ENCODE measurements at places on chromosomes 4 and X.

- no peak for DNase-seq
Observed at GRCh38 chrX:49762175-49762720, 66.5 kb upstream of the PAGE1 start.

DNA sequence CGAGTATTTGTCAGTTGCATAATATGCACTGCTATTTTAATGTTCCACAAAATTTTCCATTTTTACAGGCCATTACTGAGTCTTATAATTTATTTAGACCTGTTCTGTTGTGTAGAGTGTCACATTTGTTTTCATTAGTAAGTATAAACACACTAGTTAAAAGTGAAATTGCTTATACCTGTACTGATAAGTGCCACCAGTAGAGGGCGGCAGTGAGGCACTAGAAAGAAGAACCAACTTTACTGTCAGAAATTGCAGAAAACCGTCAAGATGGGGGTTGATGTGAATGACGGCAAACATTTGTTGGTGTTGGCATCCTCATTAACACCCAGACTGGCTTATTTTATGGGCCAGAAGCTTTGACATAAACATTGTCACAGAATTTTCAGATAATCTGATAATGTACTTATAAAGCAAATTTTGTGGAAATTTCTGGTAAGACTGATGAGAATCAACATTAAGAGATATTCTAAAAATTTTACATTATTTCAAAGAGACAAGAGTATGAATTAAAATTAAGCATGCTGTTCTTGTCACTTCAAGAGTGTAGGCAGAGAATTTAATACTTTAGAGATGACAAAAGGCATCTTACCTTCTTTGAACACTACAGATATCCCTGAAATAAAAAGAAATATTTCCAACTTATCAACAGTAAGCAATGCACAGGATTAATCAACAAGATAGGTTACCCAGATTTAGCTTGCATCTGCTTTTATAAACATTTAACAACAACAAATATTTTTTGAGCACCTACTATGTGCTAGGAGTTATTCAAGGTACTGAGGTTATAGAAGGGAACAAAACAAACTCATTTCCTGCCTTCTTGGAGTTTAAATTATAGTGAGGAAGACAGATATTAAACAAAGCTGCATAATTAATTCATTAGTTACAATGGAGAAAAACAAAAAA lies 24.9 kb downstream of the ALPK1 start:
- peak; percentile 53 for DNase-seq

GRCh38 chrX:1322393-1322792 lies 14.2 kb upstream of the IL3RA start:
- DNase-seq: no peak

GRCh38 chr4:123398853-123399626 lies 2.4 kb downstream of the SPRY1 start:
- DNase-seq: peak; percentile 63

DNA sequence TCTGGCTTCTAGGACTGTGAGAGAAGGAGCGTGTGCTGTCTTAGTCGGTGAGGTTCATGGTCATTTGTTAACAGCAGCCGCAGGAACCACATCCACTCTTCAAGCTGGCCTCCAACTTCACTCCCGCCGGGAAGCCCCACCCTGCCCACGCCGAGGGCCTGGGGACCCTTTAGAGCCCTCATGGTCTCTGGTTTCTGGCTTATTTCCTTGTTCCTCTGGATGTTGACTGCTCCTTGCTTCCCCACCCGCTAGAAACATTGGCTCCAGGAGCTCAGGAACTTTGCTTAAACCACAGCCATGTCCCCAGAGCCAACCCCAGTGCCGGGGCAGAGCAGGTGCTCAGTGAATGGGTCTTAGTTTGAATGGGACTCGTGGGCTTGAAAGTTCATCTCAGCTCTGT lies 40.8 kb downstream of the HTRA3 start:
- peak; percentile 33 for DNase-seq

DNA sequence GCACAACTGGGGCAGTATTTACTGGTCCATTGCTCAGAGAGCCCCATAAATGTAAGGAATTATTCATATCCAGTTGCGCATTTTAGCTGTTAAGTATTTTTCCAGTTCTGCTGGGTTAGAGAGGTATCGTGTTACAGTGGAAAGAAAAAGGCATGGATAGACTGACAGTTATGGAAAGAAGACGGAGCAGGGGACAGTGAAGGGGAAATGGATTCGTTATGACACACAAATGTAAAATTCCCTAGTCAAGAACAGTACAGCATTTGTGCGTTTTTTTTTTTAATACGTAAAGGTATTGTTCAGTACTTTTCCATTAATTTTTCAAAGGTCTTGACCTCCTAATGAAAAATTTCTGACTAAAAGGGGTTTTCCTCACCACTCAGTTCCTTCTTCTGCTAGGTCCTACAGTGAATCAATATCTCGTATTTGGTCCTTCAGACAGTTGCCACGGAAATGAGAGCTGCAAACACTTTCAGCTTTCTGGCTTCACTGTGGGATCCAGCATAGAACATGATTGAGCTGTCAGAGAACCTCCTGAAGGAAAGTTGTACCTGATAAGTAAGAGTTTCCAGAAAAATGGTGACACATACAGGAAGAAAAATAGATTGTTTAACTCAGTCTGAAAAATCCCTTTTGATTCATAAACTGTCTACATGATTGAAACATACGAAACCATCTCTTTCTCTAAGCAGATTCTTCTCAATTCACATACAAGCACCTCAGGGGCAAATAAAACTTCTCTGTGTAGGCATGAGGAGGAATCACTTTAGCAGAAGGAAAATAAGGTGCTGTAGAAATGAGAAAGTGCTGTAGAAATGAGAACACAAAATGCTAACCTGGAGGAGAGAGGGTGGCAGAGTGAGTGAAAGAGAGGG lies 21.8 kb upstream of the BBS12 start:
- no peak for DNase-seq

DNA sequence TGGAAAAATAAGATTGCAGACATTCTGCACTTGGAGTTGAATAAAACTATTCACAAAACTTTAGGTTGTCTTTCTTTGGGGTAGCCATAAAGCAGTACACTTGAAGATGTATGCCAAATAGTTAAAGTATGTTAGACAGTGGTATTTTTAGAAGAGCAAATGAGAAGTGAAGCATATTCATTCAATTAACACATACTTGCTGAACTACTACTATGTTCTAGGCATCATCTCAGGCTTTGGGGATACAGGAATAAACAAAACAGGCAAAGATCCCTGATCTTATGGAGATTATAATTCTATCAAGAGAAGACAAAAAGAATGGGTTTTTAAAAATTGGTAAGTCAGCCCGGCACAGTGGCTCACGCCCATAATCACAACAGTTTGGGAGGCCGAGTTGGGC lies 29.0 kb downstream of the RBMX start:
- no peak for DNase-seq

GRCh38 chr4:77007358-77008230 lies 58.0 kb downstream of the SEPTIN11 start:
- DNase-seq: no peak

DNA sequence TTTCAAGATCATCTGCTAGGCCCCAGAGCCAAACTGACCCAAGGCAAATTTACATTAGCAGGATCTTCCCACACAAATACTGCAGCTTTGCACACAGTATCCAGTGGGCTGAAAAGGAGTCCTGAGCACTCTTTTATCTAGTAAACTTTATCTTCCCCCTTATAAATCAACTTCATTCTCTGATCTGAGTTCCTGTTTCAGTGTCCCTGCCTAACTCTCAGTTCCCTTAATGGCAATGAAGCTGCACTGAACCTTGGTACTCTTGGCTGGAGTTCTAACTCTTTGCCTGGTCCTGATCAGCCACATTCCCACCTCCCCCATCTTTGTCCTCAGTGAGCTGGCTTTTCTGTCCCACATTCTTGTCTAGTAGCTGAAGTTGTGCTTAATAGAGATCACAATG lies 37.4 kb downstream of the EDA2R start:
- no peak for DNase-seq

- DNase-seq: no peak
Observed at GRCh38 chr4:183988874-183989273, 83.8 kb downstream of the STOX2 start.

DNA sequence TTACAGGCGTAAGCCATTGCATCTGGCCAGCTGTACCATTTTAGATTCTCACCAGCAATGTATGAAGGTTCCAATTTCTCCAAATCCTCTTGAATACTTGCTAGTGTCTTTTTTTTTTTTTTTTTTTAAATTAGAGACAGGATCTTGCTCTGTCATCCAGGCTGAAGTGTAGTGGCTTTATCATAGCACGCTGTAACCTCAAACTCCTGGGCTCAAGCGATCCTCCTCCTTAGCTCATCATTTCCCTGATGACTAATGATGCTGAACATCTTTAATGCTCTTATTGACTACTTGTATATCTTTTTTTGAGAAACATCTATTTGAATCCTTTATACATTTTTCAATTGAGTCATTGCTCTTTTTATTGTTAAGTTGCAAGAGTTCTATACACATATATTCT lies 40.3 kb downstream of the HDAC8 start:
- DNase-seq: no peak

DNA sequence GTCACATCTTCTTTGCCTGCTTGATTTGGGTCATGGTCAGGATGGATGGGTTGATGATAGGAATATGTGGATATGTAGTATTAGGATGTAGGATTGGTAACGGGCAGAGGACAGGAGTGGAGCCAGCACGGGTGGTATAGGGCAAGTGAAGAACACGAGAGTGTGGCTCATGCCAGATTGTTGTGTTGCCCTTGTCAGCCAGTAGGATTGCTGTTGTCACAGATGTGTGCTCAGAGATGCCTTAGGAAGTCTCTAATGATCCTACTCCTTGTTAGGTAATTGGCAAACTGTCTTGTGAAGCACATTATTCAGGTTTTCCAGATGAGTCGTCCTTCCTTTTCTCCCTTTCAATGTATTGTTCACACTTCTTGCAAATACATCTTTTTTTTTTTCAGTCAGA lies 5.5 kb downstream of the ATP10D start:
- no peak for DNase-seq

GRCh38 chr4:156795727-156796126 lies 175.9 kb downstream of the PDGFC start:
- DNase-seq: no peak

Data from tibial artery (tissue), 4 donors.